ENCODE measurements at places on chromosomes 1 and 21. TPM values are rescaled to one million over a fixed set of nuclear protein-coding genes. Genes with fewer than 3 reads are reported as not detected.

DNA sequence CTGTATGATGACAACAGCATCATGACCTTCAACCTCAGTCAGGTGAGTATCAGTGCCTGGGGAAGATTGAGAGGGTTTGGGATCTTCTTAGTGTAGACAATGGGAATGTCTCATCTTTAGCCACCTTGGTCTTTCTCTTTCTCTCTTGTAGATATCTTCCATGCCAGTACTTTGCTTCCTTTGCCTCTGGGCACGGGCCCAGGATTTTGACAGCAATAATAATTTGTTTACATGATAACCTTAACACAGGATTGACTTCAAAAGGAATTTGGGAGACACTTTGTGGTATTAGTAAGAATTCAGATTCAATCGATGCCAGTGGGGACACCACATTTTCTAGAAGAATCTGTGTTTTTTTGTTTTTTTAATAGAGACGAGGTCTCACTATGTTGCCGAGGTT is 12.1 kb upstream of the PIGV start:
- DNase-seq, result no peak

DNA sequence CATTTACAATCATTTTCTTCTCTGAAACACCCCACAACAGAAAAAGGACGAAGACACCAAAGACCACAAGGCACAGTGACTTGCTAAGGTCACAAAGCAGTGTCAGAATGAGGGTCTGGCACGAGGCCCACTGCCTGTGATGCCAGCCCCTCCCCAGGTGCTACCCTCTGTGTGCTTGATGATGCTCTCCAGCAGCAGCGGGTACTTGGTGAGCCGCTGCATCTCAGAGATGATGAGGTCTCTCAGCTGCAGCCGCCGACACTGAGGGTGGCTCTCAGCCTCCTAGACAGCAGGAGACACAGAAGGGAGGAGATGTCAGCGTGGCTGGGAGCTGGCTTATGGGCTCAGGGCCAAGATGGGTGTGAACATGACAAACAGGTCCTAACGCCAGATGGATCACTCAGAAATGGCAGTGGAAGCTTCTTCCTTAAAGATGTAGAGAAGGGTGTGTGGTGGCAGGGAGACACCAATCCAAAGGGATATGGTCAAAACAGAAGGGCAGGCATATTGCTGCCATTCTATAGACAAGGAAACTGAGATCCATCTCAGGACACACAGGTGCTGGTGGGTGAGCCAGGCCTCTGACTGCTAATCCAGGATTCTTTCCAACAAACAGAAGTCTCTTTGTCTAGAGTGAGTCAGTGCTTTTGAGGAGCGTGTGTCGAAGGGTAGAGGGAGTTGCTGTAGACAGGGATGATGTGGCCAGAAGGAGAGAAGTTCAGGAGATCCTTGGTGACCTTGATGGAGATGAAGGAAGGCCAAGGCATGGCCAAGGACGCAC is 25.6 kb downstream of the LRRC71 start:
- DNase-seq, result no peak

DNA sequence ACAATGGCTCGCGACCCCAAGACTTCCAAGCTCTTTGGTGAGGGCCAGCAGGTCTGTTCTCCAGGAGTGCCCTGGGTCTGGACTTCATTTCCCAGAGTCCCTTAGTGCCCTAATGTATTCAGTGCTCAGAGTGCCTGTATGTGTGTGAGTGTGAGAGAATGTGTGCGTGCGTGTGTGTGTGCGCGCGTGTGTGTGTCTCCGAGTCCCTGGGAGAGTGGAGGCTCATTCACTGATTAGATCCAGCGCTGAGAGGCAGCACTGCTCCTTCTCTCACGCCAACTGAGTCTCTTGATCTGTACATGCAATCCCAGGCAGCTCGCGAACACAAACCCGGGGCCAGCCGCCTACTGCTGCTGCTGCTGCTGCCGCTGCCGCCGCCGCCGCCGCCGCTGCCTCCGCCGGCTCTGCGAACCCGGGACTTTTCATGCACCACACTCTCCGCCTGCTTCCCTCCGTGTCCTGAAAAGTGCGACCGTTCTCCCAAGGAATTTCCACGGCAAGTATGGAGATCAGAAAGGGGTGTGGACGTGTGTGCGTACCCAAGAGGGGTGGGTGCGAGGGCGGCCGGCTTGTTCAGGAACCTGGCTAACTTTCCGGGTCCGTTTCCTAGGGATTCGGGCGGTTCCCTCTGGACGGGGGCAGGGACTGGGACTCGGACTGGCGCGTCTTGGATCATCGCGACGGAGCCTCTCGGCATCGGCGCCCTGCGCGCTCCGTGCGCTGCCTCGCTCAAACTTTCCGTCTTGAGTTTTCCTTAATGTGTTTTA is at the start of gene RNF220:
TSS of gene RNF220 (plus strand) at position 225 of the 767 bp plus-strand sequence.
- peak; percentile 79 for DNase-seq

GRCh38 chr1:231200388-231201031 is 38.7 kb downstream of the TRIM67 start:
- DNase-seq, result no peak

- DNase-seq, result no peak
Measured at GRCh38 chr1:16122350-16122881, 33.5 kb downstream of the EPHA2 start.

- no peak for DNase-seq
Measured at GRCh38 chr21:15278279-15278678, 213.5 kb upstream of the NRIP1 start.

GRCh38 chr1:51520700-51521248 is 1.7 kb upstream of the EPS15 start:
- DNase-seq, result no peak

DNA sequence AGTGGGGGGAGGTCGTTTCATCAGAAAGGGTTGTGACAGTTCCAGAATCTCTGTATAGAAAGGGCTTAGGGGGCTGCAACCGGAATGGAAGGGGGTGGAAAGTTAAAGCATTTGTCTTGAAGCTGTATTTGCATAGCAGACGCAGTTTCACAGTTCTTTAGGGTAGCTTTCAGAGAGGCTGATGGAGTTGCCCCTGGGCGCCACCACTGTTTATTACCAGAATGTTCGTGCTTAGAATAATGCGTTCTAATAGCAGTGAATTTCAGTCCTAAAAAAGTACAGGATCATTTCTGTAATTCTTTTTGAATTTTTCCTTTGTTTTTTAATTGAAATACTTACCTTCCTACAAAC is 1.3 kb downstream of the EXO1 start:
- no peak for DNase-seq

DNA sequence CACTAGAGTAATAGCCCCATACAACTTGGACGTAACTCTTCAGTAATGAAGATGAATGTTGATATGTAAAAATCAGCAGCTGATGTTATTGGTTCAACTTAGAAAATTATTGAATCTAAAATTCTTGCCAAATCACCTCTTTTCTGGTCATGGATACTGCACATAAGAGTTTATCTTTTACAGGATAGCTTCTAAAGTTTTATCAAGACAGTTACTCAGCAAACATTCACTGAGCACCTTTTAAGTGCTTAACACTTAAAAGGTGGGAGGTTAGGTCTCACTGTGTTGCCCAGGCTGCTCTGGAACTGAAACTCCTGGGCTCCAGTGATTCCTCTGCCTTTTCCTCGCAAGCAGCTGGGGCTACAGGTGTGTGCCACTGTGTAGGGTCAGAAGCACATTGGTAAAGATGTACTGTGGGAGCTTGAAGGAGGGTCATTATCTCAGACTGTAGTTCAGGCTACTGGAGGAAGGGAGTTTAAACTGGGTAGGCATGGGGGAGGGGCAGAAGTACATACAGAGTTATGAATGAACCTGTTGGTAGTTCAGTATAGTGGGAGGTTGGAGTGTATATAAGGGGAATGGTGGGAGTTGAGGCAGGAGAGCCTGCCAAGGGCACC is 2.0 kb downstream of the MPZL1 start:
- no peak for DNase-seq

- no peak for DNase-seq
Measured at GRCh38 chr1:180501865-180502360, 464 bp downstream of the ACBD6 start.

- no peak for DNase-seq
Measured at GRCh38 chr1:246768403-246769020, 44.3 kb downstream of the SCCPDH start.

- DNase-seq, result no peak
Measured at GRCh38 chr1:57632401-57632800, 208.5 kb upstream of the DAB1 start.

GRCh38 chr1:212556822-212557549 is 51.6 kb upstream of the ATF3 start:
- DNase-seq, result no peak

DNA sequence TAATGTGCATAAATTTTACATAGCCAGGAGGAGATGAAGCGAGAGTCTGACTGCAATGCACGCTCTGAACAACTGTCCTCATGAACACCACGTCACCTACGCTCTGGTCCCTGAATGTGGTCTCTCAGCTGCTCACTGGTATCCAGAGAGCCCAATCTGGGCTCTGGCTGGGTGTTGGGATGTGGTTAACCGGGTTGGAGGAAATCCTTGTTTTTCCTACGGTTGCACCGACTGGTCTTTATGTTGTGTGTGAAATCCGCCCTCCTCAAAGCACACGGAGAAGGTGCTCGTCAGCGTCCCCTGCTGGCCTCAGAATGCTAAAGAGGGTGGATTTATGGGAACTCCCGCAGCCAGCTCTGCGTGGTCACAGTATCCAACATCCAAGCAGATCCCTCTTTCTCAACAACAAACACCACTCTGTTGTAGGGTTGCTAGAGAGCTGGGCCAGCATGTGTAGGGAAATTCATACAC is 51.8 kb upstream of the FAM89A start:
- DNase-seq, result no peak

GRCh38 chr1:39890273-39890672 is 7.0 kb upstream of the TRIT1 start:
- DNase-seq, result no peak

GRCh38 chr1:115429241-115429640 is 91.2 kb upstream of the NGF start:
- DNase-seq, result no peak

GRCh38 chr21:20802201-20802600 is 196.0 kb upstream of the NCAM2 start:
- DNase-seq, result no peak

DNA sequence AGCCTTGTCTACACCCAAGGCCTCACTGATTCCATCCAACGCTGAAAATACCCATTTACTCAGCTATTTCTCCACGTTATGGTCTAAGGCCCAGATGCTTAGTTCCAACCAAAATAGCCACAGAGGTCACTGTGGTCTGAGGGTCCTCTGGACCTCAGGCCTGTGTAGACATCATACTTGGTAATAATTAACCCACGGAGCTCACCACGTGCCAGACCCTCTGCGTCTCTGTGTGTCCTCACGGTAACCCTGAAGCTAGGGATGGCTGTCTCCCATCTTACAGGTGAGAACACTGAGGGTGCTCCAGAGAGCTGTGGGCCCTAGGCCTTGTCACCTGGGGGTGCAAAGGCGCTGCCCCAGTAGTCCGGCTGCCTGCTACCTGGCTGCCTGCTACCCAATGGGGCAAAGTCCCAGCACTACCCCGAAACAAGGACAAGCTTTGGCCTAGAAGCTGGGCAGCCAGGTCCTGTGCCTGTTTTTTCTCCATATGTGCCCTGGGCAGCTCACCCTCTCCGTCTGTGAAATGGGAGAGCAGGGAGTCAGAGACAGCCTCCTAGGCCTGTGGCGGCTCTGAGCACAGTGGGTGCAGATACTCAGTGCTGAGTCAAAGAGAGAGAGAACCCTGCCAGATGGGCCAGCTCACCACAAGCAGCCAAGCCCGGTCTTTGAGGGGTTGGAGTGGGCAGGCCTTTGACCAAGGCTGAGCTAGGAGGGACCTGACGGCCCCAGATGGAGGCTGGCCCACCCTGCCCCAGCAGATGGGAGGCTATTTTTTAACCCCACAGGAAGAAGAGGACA is 17.0 kb upstream of the RUNX3 start:
- no peak for DNase-seq

GRCh38 chr1:47663286-47663685 is 225.4 kb downstream of the FOXD2 start:
- no peak for DNase-seq

DNA sequence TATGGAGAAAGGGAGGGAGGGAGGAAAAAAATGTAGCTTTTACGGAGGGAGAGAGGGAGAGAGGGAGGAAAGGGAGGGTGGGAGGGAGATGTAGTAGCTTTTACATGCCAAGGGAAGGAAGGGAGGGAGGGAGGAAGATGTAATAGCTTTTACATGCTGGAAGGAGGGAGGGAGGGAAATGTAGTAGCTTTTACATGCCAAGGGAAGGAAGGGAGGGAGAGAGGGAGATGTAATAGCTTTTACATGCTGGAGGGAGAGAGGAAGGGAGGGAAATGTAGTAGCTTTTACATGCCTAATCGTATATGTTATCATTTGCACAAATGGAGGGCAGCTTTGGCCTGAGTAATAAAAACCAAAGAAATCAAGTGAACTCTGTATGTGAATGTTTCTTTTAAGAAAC is 35.6 kb downstream of the EEIG2 start:
- DNase-seq, result peak; percentile 84

- peak; percentile 75 for DNase-seq
Measured at GRCh38 chr1:23483321-23484252, at the start of gene ASAP3. ASAP3 (minus strand) TSS chr1:23484179; CDS start chr1:23484133, 46 bp downstream.

GRCh38 chr1:157147906-157148700 is 9.9 kb upstream of the ETV3 start:
- DNase-seq, result peak; percentile 25

DNA sequence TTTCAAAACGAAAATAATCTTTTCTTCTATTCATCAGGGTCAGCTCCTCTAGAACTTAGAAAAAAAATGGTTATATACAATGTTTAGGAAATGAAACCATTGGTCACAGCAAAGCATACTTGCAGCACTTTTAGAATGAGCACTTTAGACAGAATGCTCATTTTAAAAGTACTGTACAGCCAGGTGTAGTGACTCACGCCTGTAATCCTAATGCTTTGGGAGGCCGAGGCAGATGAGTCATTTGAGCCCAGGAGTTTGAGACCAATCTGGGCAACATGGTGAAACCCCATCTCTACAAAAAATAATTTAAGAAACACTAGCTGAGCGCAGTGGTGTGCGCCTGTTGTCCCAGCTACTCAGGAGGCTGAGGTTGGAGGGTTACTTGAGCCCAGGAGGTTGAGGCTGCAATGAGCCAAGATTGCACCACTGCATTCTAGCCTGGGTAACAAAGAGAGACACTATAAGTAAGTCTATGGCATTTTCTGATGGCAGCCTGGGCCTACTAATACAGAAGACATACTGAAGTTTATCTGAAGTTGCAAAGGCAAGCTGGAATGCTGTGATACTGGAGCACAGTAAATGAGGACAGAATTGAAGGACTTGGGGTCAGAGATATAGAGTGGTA is 48.9 kb upstream of the ZNF326 start:
- DNase-seq, result no peak

Gene RAB7B
- 10.7 TPM for total RNA-seq

Gene KLHL12
- total RNA-seq, result 24.9 TPM

Gene GBP3
- total RNA-seq, result 9.1 TPM

Gene SLFNL1
- 1.1 TPM for total RNA-seq

Gene TNFRSF8
- total RNA-seq, result not detected

Gene RBBP5
- 20.2 TPM for total RNA-seq

Gene FMO1
- total RNA-seq, result 13.1 TPM

Gene AHCTF1
- 29.1 TPM for total RNA-seq

Gene MROH9
- not detected for total RNA-seq

Gene CTSE
- total RNA-seq, result 0.10 TPM

Gene CHODL
- total RNA-seq, result 176 TPM

Gene NUDT4B
- 54.2 TPM for total RNA-seq

Gene LCE2A
- not detected for total RNA-seq

Gene SLC9C2
- total RNA-seq, result not detected
